ENCODE measurements at places on chromosomes 3 and 15.

- DNase-seq: no peak
These were observed 148.4 kb downstream of the RTP4 start for GRCh38 chr3:187516446-187517185.

DNA sequence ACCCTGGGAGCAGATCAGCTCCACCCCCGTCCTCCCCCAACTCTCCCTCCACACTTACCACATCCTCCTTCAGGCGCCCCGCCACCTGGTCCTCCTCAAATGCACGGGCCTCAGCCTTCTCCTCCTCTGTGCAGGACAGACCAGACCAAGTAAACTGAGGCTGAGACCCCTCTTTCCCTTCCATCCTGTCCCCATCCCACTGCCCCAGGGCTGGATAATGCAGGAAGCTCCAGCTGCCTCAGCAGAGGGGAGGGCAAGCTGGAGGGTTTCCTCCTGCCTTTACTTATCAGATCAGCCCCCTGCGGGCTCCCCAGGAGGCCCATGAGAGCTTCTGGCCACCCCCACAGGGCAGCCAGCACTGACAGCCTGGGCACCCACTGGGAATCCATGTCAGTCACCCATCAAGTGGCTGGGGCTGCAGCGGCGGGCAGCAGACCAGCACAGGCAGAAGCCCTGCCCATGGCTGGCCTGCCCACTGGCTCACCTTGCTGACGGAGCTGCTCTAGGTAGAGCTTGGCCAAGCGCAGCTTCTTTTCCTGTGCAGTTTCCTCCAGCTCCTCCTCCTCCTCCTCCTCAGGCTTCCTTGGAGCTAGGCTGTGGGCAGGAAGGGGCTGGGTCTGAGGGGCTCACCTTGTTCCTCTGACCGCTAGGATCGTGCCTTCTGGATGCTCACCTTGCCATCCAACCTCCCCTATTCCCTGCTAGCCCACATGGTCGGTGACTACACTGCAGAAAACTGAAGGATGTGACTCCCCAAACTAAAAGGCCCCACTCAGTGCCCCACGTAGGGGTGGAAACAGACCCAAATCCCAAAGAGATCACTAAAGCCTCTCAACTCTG lies 3.9 kb downstream of the RRP9 start:
- no peak for DNase-seq

GRCh38 chr3:54797111-54797510 lies 130.7 kb downstream of the LRTM1 start:
- DNase-seq: no peak

DNA sequence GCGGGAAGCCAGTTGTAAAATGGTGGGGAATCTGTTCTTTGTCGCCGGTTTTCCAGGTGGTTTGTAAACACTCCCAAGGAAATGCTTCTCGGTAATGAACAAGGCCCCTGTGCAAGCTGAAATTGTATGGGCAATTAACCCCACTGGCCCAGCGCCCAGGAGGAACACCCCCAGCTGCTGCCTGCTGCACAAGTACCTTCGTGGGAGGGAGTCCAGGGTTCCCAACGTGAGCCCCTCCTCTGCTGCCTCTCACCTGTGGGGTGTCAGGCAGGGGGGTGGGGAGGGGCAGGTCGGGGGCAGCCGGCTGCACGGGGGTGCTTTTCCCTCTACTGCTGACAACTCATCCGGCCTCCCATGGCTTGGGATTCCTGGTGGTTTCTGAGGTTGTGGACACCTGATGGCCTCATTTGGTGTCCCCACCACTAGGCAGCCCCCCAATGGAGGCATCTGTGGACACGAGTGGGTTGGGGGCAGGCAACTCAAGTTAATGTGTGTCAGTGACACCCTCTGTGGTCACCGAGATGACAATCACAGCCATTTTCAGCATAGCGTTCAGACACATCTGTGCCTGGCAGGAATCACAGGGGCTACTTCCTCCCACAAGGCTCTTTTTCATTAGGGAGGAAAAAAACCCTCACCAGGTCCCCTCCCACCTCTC lies 35.6 kb upstream of the PRR23E start:
- no peak for DNase-seq

All from RKO (cell line).